ENCODE measurements at places on chromosomes 12 and 14.

DNA sequence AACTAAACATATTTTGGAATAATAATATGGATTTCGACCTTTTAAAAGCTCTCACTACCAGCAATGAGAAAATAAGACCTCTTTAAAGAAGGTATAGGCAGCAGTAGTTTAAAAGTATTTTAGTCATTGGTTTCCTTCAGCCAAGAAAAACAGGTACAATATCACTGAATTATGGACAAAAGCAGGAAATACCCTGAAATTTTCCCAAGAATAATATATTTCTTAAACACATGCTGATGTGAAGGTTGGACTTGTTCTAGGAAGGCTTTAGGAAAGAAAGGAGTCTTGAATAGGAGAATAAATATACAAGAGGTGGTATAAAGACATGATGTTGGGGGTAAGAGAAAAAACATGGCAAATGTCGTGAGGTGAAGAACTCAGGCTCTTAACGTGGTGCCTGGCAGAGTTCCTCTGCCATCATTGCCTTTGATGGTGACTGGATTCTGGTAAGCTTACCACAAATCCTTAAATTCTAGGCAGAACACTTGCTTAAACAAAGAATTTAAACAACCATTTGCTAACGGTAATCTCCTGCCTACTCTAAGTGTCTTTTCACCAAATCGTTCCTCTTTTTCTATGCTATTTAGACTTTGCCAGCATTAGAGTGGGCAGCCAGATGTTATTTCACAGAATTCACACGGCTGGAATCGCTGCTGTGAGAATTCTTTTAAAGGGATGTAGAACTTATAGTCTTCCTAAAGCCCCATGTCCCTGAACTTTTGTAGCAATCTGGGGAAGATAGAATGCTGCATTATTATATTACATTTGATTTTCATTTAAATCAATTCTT lies 11.9 kb upstream of the NUDT4 start:
- DNase-seq, result no peak

DNA sequence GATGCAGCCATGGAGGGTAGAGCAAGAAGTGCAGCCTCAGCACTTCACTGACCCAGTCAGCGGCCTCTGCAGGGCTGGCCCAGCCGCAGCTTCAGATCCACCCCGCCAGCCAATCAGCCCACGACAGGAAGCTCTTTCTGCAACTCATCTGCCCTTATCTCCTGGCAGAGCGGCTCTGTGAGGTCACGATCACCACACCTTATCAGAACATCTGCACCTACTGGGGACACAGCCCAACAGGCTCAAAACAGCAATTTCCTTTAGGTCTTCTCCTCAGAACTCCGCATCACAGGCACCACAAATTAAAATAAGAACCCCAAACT lies 287.3 kb downstream of the BCL11B start:
- no peak for DNase-seq

GRCh38 chr14:100871234-100872186 lies 32.0 kb downstream of the RTL1 start:
- DNase-seq, result peak; percentile 87

GRCh38 chr14:100440207-100440631 lies 117.1 kb downstream of the SLC25A47 start:
- peak; percentile 69 for DNase-seq

DNA sequence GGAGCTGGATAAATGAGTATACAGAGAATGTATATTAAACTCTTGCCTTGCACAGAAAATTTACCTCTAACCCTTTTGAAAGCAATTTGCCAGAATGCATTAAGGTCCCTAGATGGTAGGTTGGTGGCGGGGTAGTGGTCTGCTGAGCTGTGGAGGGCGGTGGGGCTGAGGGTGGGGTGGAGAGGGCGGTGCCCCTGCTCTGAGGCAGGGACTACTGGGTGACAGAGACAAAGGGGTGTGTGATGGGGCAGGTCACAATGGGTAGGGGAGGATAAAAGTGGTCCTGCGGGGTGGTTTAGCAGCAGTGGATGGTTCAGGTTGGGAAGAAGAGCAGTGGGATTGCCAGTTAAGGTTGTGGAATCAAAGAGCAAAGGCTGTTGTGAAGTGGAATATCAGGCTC lies at the start of gene GARIN6:
GARIN6 (plus strand) TSS at position 301 of the 400 bp plus-strand sequence. CDS start 422 bp downstream, outside the sequence.
- DNase-seq, result no peak

GRCh38 chr14:20970647-20970982 lies 15.3 kb downstream of the RNASE2 start:
- DNase-seq, result no peak

- DNase-seq, result peak; percentile 67
These were observed 334.0 kb downstream of the BTG1 start for GRCh38 chr12:91811481-91812287.

- no peak for DNase-seq
These were observed 57.6 kb downstream of the MDM2 start for GRCh38 chr12:68865399-68866164.

GRCh38 chr14:33307691-33308251 lies 369.1 kb downstream of the NPAS3 start:
- DNase-seq, result peak; percentile 94

- no peak for DNase-seq
These were observed 11.5 kb upstream of the PRKAG1 start for GRCh38 chr12:49030119-49030518.

GRCh38 chr14:68639000-68639757 lies 153.7 kb downstream of the ZFP36L1 start:
- DNase-seq, result no peak

GRCh38 chr14:23286902-23287479 lies 1.1 kb upstream of the HOMEZ start:
- DNase-seq, result no peak

DNA sequence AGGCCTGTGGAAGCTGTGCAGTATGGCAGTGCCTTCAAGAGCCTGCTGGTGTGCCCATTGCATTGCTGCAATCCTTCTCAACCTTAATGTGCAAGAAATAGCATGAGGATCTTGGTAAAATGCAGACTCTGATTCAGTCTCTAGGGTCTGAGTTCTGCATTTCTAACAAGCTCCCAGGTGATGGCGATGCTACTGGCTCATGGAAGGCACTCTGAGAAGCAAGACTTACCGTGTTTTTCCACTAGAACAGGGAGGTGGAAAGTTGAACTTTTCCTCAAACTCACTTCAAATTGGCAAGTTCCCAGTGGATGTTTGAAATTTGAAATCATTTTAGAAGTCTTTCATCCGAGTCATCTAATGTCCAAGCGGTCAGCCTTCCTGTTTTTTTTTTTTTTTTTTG lies 55.5 kb downstream of the MYRFL start:
- DNase-seq, result peak; percentile 49

DNA sequence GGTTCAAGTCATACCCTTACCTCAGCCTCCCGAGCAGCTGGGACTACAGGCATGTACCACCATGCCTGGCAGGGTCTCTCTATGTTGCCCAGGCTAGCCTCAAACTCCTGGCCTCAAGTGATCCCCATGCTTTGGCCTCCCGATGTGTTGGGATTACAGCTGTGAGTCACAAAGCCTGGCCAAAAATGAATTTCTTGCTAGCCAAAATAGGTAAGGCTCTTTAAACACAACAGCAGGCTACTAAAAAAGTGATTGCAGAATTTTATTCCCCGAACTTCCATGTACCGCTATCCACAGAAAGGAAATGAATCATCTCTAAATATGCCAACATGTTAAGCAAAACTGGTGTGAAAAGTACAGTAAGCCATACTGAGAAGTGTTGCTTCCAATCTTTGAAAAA lies 50.6 kb downstream of the WDHD1 start:
- peak; percentile 84 for DNase-seq

GRCh38 chr14:101458741-101459550 lies 102.3 kb upstream of the DIO3 start:
- DNase-seq, result no peak

DNA sequence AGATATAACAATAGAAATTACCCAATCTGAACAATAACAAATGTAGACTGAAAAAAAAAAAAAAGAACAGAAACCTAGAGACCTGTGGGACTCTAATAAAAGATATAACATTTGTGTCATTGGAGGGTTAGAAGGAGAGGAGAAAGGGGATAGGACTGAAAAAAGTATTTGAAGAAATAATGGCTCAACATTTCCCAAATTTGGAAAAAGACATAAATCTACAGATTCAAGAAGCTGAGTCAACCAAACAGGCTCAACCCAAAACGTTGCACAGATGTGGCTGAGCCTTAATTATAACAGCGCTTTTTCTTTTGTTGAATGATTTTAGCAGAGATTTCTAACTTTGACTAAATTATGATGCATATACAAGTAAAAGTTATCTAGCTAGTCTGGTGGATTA lies 131.3 kb downstream of the TMTC3 start:
- DNase-seq, result no peak

GRCh38 chr12:44930972-44931600 lies 55.0 kb upstream of the NELL2 start:
- DNase-seq, result peak; percentile 62

DNA sequence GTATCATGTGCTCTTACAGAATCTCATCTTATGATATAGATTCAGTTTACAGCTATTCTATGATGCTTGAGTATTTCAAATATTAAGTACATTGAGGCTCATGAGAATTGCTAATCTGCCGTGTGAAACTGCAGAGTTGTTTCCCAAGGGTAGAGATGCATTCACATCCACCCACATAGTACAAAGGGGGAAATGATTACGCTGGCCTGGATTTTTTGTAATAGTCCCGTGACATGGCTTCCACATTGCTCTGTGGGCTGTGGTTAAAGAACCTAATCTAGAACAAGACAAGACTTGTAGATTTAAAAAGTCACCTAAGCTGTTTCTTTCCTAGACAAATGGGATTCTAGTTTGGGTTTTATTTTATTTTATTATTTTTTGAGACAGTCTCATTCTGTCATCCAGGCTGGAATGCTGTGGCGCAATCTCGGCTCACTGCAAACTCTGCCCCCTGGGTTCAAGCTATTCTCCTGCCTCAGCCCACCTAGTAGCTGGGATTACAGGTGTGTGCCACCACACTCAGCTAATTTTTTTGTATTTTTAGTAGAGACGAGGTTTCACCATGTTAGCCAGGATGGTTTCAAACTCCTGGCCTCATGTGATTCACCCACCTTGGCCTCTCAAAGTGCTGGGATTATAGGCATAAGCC lies 13.0 kb upstream of the RIOX1 start:
- DNase-seq, result peak; percentile 33

- DNase-seq, result no peak
These were observed 1189.5 kb upstream of the TMEM132C start for GRCh38 chr12:127077262-127078045.

DNA sequence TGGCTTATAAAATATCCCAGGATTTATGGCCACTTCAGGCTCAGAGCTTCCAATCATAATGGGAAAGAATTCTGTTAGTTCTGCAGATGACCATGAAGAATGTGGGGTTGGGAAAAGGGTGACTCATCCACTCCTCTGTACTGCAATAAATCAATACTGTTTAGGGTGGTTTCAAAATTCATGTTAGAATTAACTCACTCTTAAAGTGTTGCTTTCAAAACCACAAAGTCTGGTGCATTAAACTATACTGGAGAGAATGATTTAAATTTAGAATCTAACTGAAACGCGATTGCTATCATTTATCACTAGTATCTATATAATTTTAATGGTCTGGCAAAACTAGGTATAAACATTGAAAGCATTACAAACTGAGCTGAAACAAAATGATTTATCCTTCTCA lies 798 bp downstream of the CCDC198 start:
- peak; percentile 88 for DNase-seq

GRCh38 chr12:700016-700415 lies 36.8 kb upstream of the NINJ2 start:
- DNase-seq, result no peak

GRCh38 chr14:98666545-98666944 lies 605.5 kb downstream of the BCL11B start:
- no peak for DNase-seq

DNA sequence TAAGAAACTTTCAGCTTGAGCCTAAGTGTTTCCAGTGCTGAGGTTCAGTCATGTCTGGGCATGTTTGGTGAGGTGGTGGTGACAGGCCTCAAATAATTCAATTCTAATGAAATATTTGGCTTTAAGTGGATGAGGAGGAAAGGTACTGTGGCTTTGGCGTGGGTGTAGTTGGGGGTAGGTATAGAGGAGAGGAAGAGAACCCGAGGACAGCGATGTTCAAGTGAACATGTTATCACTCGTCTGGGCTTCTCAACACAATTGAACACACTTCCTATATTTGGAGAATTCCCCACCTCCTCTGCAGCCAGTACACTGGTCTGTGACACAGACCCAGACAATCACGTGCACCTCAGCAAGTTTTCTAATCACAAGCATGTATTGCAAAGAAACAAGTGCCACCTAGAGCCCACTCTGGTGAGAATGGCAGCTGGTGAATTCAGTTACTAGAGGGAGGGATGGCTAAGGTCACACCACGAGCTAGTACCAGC lies 53.0 kb downstream of the IFNG-AS1 start:
- peak; percentile 23 for DNase-seq

DNA sequence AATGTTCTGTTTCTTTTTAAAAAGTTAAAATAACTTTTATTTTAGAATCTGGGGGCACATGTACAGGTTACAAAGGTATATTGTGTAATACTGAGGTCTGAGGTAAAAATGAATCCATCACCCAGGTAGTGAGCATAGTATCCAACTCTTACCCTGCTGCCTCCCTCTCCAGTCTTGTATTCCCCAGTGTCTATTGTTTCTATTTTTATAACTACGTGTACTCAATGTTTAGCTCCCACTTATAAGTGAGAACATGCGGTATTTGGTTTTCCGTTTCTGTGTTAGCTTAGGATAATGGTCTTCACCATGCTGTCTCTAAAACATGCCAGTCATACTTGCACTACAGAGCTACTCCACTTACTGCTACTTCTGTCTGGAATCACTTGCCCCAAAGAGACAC lies 8.4 kb downstream of the FBXO33 start:
- no peak for DNase-seq

DNA sequence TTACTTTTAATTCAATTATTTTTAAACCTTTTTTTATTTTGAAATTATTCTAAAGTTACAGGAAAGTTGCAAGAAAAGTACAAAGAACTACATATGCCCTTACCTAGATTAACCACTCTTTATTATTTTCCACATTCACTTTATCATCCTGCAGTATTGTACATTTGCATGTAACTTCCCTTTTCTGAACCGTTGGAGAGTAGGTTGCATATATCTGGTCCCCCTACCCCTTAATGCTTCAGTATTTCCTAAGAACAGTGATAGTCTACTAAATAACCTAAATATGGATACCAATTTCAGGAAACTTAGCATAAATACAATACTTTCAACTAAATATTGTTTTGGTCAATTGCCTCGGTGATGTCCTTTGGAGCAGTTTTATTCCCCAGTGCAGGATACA lies 15.0 kb downstream of the G2E3 start:
- no peak for DNase-seq

- no peak for DNase-seq
These were observed 107.1 kb downstream of the LIN7A start for GRCh38 chr12:80830533-80831088.
